ENCODE measurements at places on chromosomes 3 and 15.

- no peak for DNase-seq
Measured at GRCh38 chr3:141686466-141687291, 51.4 kb upstream of the RNF7 start.

GRCh38 chr15:63195569-63196015 is 6.2 kb downstream of the RAB8B start:
- no peak for DNase-seq

GRCh38 chr3:146203776-146204175 is 42.8 kb upstream of the PLOD2 start:
- DNase-seq, result no peak

- DNase-seq, result no peak
Measured at GRCh38 chr3:160180581-160181216, 44.5 kb upstream of the C3orf80 start.

GRCh38 chr3:154584041-154584440 is 154.1 kb upstream of the GPR149 start:
- no peak for DNase-seq

- DNase-seq, result no peak
Measured at GRCh38 chr15:46222826-46223225, 588.0 kb downstream of the SQOR start.

- DNase-seq, result peak; percentile 61
Measured at GRCh38 chr3:196179380-196180308, 31.6 kb downstream of the ZDHHC19 start.

- DNase-seq, result no peak
Measured at GRCh38 chr3:196969134-196969659, 564 bp upstream of the PIGZ start.

GRCh38 chr15:84880822-84881519 is 3.5 kb upstream of the SLC28A1 start:
- no peak for DNase-seq

GRCh38 chr3:4507024-4507596 is 14.0 kb downstream of the ITPR1 start:
- DNase-seq, result no peak

DNA sequence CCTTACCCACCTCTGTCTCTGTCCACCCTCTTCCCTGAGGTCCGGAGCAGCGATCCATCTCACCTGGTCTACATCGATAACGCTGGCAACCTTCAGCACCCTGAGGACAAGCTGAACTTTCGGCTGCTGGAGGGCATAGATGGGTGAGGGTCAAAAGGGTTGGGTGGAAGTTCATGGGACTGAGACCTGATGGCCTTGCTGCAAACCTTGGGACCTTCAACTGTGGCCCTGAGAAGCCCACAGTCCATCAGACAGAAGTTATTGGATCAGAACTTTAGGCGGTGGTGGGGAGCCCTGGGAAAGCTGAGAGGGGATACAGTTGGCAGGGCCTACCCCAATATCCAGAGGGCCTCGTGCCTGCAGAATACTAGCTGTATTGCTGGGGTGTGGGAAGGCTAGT is 50.5 kb downstream of the POMGNT2 start:
- no peak for DNase-seq

- DNase-seq, result no peak
Measured at GRCh38 chr3:66469220-66469640, 31.6 kb downstream of the LRIG1 start.

GRCh38 chr3:134874737-134875413 is 79.8 kb downstream of the EPHB1 start:
- DNase-seq, result no peak

All from activated CD4-positive, alpha-beta T cell treated with anti-CD3 and anti-CD28 coated beads for 24 hours (primary cell).